ENCODE measurements at places on chromosomes 2 and 18.
A peak's percentile ranks its signal among the peaks of the same experiment; 100 is the strongest.

DNA sequence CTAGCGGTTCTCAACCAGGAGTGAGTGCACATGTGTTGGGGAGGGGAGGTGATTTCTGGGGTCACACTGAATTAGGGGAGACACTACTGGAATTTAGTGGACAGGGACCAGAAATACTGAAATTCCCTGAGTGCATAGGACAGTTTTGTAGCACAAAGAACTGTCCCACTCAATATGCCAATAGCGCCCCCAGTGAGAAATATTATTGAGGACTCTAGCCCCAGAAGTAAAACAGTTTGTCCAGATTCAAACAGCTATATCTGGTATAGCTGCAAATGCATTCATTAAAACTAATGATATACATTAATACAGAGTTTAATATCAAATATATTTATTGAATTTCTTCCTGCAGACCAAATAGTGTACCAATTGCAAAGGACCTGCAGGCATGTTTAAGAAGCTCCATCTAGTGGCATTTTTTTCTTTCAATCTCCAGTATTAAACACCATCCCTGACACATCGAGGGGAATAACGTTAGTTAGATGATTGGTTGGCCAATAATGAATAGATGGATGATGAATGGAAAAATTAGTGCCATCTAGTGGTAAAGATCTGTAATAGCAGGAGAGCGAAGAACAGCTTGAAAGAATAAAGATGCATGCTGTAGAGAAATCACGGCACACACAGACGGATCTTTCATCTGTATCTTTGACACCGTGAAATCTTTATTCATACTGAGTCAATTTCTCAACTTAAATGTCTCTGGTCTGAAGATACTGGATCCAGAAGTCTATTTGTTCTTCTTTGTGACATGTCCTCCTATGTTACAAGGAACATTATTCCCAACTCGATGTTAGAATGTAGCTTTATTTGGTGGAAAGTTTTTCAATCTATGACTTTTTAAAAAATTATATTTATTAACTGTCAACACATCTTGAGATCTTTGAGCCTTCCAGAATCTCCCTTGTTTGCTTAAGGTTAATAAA is 62.5 kb downstream of the DHRS9 start:
- no peak for DNase-seq

DNA sequence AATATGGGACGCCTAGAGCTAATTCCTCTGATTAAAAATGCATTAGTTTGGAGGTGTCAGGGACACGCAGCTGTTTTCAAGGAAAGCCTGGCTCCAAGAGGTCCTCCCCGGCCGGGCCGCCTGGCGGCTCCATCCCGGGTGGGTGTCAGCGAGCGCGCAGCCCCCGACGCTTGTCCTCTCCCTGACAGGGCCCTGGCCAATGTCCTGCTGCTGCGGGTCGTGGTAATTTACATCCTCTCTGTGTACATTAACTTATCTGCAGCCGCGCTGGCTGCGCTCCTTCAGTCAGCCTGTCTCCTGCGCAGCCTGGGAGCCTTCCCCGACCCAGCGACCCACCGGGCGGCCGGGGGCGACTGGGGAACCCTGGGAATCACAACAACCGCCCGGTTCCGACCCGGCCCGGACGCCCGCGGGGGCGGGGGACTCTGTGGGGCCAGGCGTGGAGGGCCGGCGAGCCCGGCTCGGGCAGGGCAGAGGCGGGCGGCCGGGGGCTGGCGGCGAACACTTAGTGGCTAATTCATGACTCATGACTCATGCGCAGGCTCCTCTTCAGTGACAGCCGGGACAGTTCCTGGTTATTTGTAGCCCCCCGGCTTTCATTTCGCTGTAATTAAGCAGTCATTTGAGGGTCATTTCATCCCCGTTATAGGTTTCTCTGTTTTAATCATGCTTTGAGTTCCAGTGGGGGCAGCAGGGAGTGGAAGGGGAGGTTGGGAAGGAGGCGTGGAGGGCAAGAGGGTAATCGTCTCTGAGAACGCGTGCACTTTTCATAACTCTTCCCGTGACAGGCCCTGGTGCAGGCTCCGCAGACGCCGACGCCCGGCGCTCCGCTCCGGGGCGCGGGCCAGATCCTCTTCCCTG is 141.9 kb upstream of the CTAGE1 start:
- no peak for DNase-seq

- DNase-seq: no peak
Observed at GRCh38 chr2:101622210-101623030, 75.1 kb upstream of the MAP4K4 start.

GRCh38 chr2:178191004-178191508 is 3.3 kb upstream of the OSBPL6 start:
- no peak for DNase-seq

GRCh38 chr2:220220009-220220408 is 592.6 kb downstream of the SLC4A3 start:
- DNase-seq: no peak

GRCh38 chr18:10213526-10213925 is 240.9 kb upstream of the APCDD1 start:
- DNase-seq: no peak

DNA sequence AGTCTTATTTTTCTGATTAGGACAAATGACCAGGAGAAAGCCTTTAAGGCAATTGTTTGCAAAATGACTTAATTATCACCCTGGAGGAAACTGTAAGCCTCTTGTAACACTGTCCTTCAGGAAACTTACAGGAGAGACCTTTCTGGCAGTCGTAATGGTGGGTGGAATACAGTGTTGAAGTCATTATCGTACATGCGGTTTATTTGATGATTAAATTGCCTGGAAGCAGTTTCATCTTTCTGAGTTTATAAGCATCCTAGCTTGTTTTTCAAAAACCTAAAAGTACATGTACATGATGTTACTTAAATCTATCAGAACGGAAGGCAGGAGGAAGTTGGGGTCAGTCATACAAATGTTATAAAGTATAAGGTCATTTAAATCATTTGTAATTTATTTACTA is 86.2 kb upstream of the RAB27B start:
- no peak for DNase-seq

GRCh38 chr2:190685333-190685732 is 36.5 kb downstream of the NAB1 start:
- DNase-seq: no peak

GRCh38 chr2:47004905-47005495 is 89.4 kb upstream of the MCFD2 start:
- DNase-seq: no peak

- no peak for DNase-seq
Observed at GRCh38 chr2:184125867-184126266, 472.5 kb upstream of the ZNF804A start.

DNA sequence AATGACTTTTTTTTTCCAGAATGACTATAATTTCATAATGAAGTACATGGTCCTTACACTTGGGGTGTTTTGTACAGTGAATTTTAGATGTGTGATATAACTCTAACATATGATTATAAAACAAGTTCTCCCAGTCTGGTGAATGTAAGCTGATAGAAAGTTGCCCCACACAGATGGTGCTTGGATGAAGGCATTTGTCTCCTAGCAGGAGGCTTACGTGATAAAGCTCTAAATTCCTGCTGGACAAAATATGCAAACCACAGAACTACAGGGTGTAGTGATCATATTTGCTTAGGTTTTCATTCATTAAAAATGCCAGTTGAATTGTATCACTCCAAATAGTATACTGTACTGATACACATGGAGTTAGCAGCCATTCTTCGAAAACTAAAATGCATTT is 85.5 kb downstream of the DSC3 start:
- DNase-seq: no peak

GRCh38 chr2:192539306-192539705 is 344.6 kb upstream of the TMEFF2 start:
- no peak for DNase-seq

DNA sequence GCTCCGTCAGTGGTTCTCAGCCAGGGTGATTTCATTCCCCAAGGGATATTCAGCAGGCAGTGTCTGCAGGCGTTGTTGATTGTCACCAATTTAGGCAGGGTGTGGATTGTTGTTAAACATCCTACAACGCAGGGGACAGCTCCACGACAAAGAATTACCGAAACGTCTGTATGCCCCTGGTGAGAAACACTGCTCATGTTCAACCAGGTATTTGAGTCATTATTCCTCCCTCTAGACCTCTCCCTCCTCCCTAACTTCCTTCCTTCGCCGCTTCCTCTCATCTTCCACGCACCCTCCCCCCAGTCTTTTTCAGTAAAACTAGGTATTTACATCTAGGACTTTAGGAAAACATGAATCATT is 50.8 kb downstream of the NCK2 start:
- DNase-seq: no peak

DNA sequence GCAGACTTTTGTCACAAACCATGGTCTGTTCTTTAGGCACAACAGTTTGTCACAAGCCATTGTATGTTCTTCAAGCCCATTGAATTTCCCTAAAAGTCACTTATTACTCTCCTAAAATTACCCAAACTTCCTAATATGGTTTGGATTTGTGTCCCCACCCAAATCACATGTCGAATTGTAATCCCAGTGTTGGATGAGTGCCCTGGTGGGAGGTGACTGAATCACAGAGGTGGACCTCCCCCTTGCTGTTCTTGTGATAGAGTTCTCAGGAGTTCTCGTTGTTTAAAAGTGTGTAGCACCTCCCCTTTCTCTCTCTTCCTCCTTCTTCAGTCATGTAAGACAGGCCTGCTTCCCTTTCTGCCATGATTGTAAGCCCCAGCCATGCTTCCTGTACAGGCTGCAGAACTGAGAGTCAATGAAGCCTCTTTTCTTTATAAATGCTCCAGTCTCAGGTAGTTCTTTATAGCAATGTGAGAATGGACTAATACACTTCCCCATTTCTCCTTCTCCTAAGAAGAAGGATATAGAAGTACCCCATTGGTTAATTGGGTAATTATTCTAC is 11.2 kb upstream of the GYPC start:
- no peak for DNase-seq

GRCh38 chr2:28627722-28628480 is 123.7 kb upstream of the PPP1CB start:
- DNase-seq: no peak

DNA sequence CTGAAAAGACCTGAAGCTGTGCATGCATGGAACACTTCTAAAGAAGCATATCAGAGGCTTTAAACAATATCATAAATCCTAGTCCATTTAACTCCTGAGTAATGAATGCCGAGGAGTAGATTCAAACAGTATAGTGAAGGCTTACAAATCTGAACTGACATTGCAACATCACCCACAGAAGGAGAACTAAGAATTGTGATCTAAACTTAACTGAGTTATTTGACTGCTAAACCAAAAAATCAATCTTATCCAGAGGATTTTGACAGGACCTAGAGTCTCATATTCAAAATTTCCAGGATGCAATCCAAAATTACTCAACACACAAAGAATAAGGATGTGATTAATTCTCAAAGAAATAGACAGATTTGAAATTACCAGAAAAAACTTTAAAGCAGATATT is 181.0 kb downstream of the SLC39A10 start:
- DNase-seq: no peak

GRCh38 chr2:73268830-73269685 is 15.2 kb downstream of the FBXO41 start:
- DNase-seq: no peak

GRCh38 chr2:66553370-66553769 is 118.4 kb downstream of the MEIS1 start:
- no peak for DNase-seq

DNA sequence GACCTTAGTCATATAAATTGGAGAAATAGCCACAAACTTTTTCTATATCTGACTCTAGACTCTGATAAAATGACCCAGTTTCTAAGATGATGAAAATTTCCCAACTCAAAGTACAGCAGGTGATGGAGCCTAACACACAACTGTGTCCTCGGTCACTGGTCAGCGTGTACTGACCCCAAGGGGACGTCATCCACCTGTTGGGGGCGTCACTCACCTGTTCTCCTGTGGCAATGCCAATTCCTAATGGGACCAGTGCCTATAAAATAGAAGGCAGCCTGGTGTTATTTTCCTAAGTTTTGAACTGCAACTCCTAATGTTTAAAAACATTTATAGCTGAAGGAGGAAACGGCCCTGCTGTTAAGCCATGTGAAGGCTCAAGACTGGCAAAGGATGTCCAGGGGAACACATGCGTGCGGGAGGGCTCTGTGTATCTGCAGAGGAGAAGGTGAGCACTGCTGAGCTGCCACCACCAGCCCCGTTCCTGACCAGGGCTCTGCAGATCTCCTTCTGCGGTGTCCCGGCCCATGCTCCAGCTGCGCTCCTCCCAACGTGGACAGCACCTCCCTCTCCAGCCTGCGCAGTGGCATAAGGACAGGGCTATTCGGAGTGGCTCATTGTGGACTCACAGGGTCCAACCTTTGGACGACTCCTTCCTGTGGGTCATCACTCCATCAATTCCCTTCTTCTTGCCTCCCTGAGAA is 21.2 kb downstream of the TYMS start:
- DNase-seq: no peak

DNA sequence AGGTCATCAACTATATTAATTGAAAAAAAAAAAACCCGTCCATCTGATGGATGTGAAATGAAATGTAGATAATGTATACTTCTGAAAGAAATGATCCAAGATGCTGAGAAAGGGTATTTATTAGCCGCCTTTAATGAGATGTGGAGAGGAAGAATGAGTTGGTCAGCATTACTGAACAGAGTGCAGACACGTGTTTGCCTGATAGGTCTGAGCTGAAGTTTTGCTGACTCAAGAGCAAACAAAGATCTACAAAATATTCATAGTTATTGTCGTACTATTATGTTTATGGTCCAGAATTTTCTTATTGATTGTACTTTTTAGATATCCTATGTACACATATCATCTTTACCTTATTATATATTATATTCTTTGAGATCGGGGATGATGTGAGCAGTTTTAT is 235.3 kb downstream of the RDH14 start:
- no peak for DNase-seq

GRCh38 chr2:186533717-186534116 is 47.7 kb downstream of the ZC3H15 start:
- DNase-seq: no peak

DNA sequence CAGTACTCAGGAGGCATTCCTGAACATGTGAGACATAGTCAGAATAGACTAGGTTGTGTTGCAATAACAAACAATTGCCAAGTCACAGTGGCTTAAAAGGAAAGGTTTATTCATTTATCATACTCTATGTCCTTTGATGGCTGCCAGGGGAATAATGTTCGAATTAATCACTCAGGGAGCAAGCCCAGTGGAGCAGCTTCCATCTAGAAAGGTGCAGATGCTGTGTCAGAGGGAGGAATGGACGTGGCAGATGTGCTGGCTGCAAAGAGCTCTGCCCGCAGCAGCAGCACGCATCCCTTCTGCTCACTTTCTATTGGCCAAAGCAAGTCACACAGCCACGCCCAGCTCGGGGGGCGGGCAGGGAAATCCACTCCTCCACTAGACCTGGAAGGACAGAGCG is 105.9 kb upstream of the AQP4 start:
- DNase-seq: no peak

GRCh38 chr2:155379494-155379893 is 681.0 kb downstream of the KCNJ3 start:
- DNase-seq: no peak

GRCh38 chr18:57890266-57890665 is 87.2 kb upstream of the ATP8B1 start:
- no peak for DNase-seq

GRCh38 chr2:104872866-104873688 is 19.2 kb downstream of the POU3F3 start:
- no peak for DNase-seq

DNA sequence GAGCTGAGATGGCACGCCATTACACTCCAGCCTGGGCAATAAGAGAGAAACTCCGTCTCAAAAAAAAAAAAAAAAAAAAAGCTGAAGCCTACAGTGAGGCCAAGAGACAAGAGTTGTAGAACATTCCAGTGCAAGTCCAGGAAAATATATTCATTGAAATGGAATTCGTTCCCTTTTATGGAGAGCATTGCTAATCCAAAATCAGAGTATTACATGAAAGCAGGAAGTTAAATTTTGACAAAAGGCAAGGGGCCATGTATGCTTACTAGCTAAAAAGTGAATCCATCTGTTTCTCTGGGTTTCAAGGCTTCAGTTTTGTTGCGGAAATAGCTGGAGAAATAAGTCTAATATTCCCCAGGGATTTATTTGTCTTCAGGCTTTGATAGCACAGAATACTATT is 471.7 kb downstream of the THSD7B start:
- DNase-seq: peak; percentile 31
